Vein endothelial cell (primary cell): ENCODE measurements at places on chromosomes 6 and 20. TPM values are rescaled to one million over a fixed set of nuclear protein-coding genes. Genes with fewer than 3 reads are reported as not detected.

The CTCFL gene
- under 0.01 TPM in 1 of 2 replicates, not detected in the other for total RNA-seq

The MATN4 gene
- 0.33 TPM in 1 of 2 replicates, not detected in the other for total RNA-seq

The IMPG1 gene
- total RNA-seq: 0.29 TPM in 1 of 2 replicates, not detected in the other

The PCSK2 gene
- not detected in 2 replicates for total RNA-seq

The ZC3H12D gene
- total RNA-seq: under 0.01 TPM in 1 of 2 replicates, not detected in the other

The HLA-DOB gene
- under 0.01 and 0.19 TPM in 2 replicates for total RNA-seq

The GMPR gene
- total RNA-seq: 16.6 and 17.6 TPM in 2 replicates

The SLC17A9 gene
- 15.4 and 17.7 TPM in 2 replicates for total RNA-seq

The EYS gene
- under 0.01 and 3.2 TPM in 2 replicates for total RNA-seq

The GABRR1 gene
- total RNA-seq: 0.10 TPM in 1 of 2 replicates, not detected in the other

The MUC22 gene
- total RNA-seq: not detected in 2 replicates

The EMILIN3 gene
- total RNA-seq: not detected in 2 replicates

The MOCS3 gene
- total RNA-seq: 9.5 TPM in 2 replicates

The CDSN gene
- under 0.01 TPM in 1 of 2 replicates, not detected in the other for total RNA-seq

The SLC52A3 gene
- under 0.01 and 0.10 TPM in 2 replicates for total RNA-seq

The ANKRD6 gene
- total RNA-seq: 6.9 and 7.5 TPM in 2 replicates

The ZBP1 gene
- not detected in 2 replicates for total RNA-seq

The PDYN gene
- not detected in 2 replicates for total RNA-seq

The BPIFB6 gene
- not detected in 2 replicates for total RNA-seq

The KCNK16 gene
- total RNA-seq: not detected in 2 replicates

The LGSN gene
- not detected in 2 replicates for total RNA-seq

The PEX6 gene
- total RNA-seq: 11.8 and 20.3 TPM in 2 replicates

The RAMACL gene
- 4.9 and 6.2 TPM in 2 replicates for total RNA-seq

The SLPI gene
- total RNA-seq: not detected in 2 replicates

The HIVEP2 gene
- total RNA-seq: 4.9 and 15.4 TPM in 2 replicates

The TCF15 gene
- total RNA-seq: 0.57 and 0.65 TPM in 2 replicates

The TRIM10 gene
- not detected in 2 replicates for total RNA-seq

The ROS1 gene
- not detected in 2 replicates for total RNA-seq

The TPMT gene
- 8.8 and 11.9 TPM in 2 replicates for total RNA-seq

The KIAA1755 gene
- total RNA-seq: under 0.01 and 0.19 TPM in 2 replicates

The PLCB4 gene
- total RNA-seq: 4.9 and 5.0 TPM in 2 replicates

The TRAPPC3L gene
- total RNA-seq: 0.33 TPM in 1 of 2 replicates, not detected in the other

The MUCL3 gene
- total RNA-seq: not detected in 2 replicates

The IL17A gene
- not detected in 2 replicates for total RNA-seq

The TRIM31 gene
- not detected in 2 replicates for total RNA-seq

The CCDC28A gene
- total RNA-seq: 8.6 and 8.8 TPM in 2 replicates

The HLA-DMA gene
- total RNA-seq: 0.48 and 2.0 TPM in 2 replicates

The MMP24 gene
- total RNA-seq: 0.76 and 0.98 TPM in 2 replicates

The KHDC1 gene
- 0.33 and 0.86 TPM in 2 replicates for total RNA-seq
